GM18507 (cell line): ENCODE measurements at places on chromosomes 6 and 20.

DNA sequence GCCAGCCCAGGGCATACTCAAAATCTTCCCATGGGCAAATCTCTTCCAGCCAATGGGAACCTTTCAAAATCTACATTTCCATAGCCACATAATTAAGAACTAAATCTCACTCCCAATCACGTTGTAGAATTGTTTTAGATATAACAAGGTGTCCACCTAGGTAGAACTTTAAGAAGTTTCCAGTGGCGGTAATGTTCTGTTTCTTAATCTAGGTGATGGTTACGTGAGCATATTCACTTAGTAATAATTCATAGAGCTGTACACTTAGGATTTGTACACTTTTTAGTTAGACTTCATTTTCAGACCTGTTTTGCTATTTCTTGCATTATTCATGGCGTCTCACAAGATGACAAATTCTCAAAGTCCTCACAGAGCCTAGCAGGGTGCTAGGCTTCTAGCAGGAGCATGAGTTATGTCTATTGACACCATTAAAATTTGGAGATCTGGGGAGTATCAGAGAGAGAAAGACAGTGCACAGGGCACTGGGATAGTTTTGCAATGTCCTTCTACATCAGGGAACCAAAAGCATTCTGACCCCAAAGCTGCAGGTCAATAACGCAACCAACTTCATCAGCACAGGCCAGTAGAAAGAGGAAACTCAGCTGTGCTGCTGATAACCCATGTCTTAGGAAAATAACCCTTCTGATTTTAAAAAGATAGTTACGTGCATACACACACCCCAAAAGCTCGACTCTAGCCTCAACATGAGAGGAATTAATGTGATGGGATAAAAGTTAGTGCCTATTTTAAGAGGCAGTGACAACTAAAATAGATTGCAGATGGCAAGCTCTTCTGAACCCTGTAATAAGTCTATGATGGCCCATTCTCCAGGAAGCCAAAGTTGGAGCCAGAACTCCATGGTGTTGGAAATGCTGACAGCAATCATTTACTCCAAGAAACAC, 518.1 kb upstream of the JARID2 start:
- DNase-seq, result no peak

DNA sequence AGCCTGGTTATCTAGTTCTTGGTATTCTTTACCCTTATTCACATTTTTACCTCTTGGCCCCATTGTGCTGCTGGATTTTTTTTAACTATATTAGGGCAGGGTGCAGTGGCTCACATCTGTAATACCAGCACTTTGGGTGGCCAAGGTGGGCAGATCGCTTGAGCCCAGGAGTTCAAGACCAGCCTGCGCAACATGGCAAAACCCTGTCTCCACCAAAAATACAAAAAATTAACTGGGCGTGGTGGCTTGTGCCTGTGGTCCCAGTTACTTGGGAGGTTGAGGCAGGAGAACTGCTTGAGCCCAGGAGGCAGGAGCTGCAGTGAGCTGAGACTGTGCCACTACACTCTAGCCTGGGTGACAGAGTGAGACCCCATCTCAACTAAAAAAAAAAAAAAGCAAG, 12.2 kb upstream of the TAF8 start:
- DNase-seq, result no peak

DNA sequence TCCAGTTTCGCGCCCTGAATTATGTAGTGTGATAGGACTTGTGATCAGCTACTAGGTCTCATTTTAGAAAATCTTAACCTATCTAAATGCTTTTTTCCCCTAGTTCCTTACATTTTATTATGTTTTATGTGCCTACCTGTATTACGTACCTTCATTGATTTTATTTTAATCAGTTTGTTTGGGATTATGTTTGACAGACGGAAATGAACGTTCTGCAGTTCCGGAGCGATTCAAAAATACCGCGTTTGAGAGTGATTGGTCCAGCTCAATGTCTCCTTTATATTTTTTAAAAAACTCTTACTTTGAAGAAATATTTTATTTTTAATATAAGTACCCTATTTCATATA, 114.3 kb upstream of the BTN3A2 start:
- no peak for DNase-seq

DNA sequence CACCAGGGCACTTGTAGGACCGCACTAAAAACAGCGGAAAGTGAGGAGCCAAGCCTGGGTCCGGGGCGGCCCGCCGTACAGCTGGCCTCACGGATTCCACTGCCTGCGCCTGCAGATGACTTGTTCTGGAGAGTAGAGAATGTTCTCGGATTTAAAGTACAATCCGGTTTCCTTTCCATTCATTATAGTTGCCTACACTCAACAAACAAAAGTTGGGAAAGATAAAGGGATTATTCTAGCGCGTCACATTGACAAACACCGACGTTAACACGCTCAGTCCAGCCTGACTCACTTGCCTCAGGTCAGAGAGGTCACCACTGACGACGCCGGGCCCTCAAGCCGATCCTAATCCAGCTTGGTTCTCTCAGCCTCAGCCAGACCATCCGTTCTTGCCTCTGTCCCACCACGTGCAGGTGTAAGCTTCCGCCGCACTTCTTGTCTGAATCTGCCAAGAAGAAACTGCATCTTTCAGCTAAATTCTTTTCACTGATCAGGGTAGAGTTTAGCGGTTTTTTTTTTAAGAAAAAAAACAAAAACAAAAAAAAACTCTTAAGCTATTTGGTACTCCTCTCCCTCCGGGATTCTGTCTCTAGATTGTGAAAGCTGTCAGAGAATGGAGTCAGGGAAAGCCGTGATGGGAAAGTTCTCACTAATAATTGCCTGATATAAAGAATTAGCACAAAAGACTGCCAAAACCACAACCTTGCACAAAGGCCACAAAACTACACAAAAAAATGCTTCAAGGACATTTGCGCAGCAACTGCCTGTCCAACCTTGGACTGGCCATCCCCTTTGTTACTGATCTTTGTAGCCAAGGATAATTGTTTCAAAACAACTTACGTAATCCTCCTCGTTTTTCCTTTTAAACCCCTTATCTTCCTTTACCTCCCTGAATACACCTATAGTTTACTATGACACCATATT, 1.1 kb upstream of the PHF10 start:
- DNase-seq, result no peak

GRCh38 chr6:30735668-30736314, 6.7 kb downstream of the FLOT1 start:
- no peak for DNase-seq

DNA sequence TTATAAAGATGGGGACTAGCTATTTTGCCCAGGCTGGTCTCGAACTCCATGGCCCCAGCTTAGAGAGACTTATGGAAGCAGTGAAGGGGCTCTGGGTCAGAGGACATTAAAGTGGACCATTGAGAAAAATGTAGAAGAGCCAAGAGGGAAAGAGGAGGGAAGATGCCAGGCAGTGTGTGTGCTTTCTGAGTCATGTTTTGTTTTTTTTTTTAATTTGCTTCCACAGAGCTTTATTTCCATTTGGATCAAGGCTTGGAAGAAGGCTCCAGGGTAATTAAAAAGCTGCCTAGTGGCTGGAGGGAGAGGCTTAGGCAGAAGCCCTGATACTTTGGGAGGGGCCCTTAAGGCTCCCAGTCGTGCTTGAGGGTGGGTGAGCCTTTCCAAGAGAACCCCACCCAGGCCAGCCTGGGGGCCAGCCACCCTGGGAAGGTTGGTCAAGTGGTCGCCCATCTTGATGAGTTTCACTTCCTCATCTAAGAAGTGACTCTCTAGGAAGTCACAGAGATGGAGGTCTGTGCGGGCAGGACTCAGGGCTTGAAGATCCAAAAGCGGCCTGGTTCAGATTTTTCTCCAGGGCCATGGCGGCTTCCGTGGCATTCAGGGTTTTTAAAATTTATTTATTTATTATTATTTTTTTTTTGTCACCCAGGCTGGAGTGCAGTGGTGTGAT, 3.0 kb upstream of the ZNF335 start:
- DNase-seq, result no peak

DNA sequence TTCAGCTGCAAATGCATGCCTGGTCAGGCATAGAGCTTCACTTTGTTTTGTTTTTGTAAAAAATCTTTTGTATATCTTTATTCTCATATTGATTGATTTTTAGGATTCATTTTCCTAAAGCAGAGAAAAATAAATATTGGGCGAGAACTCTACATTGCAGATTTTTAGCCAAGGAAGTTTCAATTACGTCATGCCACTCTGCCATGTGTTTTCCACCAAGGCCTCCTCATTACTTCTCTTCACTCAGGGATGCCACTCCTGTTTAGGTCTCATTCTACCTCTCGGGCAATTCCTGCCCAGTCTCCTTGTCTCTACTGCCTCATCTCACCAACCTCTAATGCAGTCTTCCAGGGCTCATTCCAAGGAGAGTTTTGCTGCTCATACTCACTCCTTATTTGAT, 497.3 kb upstream of the SPTLC3 start:
- no peak for DNase-seq

- no peak for DNase-seq
Observed at GRCh38 chr6:104541411-104541810, 318.3 kb downstream of the HACE1 start.

DNA sequence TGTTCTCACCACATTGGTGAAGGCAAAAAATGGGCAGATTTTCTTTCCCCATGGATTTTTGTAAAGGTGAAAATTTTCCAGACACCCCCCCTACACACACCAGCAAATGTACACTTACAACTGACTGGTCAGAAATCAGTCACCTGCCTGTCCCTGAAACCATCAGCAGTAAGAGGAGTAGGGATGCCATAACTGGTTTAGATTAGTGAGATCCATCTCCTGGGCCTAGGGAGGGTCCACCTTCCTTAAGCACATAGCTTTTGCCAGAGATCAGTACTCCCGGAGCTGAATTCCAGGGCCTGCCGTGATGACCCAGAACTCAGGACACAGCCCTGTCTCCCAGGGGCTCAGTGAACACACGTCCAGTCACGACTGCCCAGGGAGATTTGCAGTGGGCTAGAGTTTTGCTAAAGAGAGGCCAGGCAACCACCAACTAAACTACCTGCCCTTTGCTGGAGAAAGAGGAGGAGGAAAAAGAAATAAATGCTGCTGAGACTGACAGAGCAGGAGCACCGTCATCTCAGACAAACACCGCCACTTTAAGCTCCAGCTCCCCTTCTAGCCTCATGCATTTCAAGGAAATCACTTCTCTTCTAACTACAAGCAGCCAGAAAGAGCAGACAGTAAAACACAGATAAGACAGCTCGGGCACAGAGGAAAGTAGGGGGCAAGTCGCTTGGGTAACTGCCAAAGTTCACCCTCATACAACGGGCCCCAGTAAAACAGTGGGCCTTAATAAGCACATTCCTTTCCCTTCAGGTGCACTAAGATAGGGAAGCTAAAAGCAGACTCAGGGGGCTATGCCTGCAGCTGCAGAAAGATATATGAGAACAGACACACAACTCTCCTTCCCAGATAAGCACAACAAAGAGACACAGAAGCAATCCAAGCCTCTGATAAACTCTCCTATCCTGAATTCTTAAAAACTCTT, 82.6 kb upstream of the SPTLC3 start:
- DNase-seq, result no peak

DNA sequence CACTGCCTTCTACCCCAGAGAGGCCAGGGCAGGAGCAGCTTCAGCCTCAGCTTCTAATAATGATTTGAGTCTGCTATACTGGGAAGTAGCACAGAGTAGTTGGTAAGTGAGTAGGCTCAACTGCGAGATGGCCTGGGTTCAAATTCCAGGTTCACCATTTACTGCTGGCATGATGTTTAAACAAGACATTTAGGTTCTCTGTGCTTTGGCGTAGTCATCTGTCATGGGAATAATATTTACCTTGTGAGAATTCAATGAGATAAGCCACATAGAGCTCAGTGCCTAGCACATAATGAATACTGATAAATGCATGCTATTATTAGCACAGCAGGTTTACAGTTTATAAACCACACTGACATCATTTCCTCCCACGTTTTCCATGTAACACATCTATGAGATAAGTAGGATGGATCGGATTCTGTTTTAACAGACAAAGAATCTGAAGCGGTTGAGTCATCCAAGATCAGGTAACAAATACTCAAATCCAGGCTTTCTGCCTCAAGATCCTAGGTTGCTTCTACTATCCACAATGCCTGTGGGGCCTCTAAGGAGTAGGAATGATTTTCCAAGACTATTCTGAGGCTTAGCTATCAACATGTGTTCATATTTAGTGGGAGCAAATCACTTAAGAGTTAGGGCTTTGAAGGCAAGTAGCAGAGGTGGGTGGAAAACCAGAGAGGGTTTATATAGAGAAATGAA, 72.9 kb upstream of the DTNBP1 start:
- no peak for DNase-seq

DNA sequence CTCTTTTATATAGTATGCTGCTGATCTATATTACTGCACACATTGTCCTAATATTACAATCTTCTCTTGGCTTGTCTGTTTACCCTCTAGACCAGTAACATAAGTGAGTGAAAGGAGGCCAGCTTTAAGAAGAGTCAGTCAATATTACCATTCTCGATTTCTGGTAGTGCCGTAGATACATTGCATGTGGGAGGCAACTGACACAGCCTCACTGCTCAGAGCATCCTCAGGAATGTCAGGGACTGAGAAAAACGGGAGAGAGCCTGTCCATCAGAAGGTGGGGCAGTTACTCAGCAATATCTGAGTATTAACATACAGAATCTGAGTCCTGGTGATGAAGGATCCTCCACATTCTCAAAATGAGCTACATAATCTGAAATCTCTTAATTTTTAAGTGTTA, 259.9 kb downstream of the GJA1 start:
- DNase-seq, result no peak
